ENCODE measurements at places on chromosomes 4 and X.

GRCh38 chrX:130295519-130296296 lies 27.0 kb upstream of the ZNF280C start:
- no peak for DNase-seq

DNA sequence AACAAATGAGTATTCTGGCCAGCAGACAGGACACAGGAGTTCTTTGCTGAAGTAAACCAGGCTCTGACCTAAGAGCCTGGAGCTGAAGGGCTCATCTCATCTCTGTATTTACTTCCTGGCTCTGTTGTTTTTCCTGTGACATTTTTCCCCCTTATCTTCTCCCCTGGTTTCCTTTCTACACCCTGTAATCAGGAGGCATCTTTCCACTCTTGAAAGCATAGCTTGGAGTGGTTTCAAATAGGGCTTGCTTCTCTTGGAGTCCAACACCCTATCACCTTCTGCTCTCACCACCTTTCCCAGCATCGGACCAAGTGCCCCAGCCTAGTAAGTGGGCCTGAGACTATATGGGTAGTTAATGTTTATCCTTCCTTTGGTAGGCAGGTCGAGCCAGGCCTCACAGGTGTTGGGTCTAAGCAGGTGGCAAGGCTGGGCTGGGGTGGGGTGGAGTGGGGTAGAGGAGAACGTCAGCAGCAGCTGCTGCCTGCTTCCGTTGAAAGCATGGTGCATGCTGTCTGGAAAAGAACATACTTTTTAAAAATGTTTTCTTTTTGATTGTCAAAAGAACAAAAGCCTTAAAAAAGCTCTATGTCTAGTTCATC lies 1.2 kb downstream of the DRP2 start:
- DNase-seq, result no peak

DNA sequence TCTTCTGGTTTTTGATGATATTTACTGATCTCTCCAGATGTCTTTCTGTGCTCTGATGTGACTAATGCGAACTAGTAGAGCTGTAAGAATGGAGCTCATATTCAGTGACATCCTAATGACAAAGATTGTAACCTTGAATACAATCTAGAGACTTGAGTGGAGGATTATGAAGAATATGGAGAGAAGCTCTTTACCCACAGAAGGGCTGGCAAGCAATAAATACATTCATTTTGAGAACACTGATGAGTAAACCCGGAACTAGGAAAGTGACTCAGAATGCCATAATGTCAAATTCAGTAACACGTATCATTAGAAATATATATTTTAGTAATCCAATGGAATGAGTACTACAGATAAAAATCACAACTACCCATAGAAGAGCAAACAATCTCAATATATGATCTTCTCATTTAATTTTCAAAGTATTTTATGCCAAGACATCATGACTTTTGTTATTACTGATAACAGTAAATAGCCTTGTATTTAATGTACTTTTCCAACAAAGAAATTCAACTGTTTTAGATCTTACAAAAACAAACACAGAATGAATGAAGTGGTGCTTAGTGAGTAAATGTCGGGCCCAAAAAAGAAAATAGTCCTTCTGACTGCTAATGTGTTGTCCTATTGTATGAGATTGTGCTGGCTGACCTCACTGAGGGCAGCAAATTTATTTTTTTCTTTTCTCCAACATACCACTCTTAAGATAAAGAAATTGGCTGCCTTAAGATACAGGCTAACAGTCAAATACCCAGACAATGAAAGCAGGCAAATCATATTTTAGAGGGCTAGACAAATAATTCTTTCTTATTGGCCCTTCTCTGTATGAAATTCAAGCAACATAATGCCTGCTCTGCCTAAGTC lies 49.2 kb upstream of the HDAC8 start:
- DNase-seq, result no peak

- DNase-seq, result no peak
Observed at GRCh38 chr4:73597594-73597993, 22.6 kb downstream of the RASSF6 start.
